ENCODE measurements at places on chromosomes 3 and 15.

DNA sequence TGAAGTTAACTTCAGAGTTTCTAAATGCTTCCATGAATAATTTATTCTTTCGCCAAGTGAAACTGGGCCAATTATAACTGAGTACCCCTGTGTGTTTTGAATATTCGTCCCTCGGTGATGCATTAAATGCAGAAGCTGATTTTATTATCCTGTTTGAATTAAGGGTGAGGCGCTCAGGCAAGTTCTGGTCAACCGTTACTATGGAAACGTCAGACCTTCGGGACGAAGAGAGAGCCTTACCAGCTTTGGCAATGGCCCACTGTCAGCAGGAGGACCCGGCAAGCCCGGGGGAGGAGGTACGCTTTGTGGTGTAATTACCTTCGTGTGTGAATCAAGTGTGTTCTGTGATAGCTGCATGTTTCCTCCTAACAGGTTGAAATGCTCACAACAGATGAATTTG lies 239.8 kb downstream of the ITPR1 start:
- no peak for DNase-seq

DNA sequence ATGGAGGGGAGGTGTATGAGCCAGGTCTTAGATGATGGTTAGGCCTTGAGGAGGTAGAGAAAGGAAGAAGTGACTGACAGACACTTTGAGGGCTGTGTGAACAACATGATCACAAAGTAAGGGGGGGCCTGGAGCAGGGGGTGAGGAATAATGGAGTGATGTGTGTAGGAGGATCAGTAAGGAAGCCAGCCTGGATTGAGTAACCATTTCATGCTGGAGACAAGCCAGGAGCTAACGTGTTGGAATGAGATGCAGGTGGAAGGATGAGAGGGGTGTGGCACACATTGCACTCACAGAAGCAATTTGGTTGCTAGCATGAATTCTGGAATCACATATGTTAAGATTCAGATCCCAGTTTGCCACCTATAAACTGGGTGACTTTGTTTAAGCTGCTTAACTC lies 65.5 kb downstream of the BBX start:
- no peak for DNase-seq

- DNase-seq = no peak
Measured at GRCh38 chr15:78751602-78751979, 59.7 kb downstream of the ADAMTS7 start.

- DNase-seq = no peak
Measured at GRCh38 chr3:123667784-123668183, 82.9 kb upstream of the HACD2 start.

All from glutamatergic neuron (in vitro differentiated cells).